ENCODE measurements at places on chromosomes 4 and X.

GRCh38 chrX:72308566-72309296 lies 3.0 kb upstream of the CITED1 start:
- peak; percentile 74 for DNase-seq

- DNase-seq, result no peak
Observed at GRCh38 chrX:121146059-121146628, 98.7 kb downstream of the GLUD2 start.

DNA sequence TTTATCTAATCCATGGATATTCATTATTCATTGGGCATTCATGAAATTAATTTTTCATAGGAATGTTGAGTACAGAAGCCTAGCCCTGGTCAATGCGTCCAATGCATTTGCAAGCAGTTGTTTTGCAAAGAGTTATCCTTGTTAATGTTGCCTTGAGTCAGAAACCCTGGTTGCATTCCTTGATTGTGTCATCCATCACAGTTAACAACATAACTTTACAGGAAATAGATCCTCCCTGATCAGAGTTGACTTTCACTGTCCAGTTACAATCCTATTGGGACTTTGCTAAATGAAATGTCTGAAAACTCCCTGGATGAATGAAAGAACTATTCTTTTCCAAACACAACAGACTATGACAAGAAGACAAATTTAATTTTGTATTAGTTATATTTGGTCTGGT lies 924.3 kb upstream of the SLIT2 start:
- DNase-seq, result no peak

DNA sequence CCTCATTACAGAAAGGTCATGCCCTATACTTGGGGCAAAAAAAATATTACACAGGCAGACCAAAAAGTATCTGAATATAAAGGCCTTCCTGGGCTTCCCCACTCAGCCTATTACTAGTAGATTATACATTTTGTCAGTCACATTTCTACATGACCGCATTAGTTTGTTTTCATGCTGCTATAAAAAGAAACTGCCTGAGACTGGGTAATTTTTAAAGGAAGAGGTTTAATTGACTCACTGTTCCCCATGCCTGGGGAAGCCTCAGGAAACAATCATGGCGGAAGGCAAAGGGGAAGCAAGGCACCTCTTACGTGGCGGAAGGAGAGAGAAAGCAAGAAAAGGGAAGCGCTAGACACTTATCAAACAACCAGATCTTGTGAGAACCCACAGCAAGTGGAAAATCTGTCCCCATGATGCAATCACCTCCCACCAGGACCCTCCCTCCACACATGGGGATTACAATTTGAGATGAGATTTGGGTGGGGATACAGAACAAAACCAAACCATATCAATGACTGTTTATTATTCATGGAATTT lies 1312.0 kb downstream of the PCDH7 start:
- DNase-seq, result no peak

- no peak for DNase-seq
Observed at GRCh38 chr4:64814616-64815015, 405.4 kb upstream of the TECRL start.

DNA sequence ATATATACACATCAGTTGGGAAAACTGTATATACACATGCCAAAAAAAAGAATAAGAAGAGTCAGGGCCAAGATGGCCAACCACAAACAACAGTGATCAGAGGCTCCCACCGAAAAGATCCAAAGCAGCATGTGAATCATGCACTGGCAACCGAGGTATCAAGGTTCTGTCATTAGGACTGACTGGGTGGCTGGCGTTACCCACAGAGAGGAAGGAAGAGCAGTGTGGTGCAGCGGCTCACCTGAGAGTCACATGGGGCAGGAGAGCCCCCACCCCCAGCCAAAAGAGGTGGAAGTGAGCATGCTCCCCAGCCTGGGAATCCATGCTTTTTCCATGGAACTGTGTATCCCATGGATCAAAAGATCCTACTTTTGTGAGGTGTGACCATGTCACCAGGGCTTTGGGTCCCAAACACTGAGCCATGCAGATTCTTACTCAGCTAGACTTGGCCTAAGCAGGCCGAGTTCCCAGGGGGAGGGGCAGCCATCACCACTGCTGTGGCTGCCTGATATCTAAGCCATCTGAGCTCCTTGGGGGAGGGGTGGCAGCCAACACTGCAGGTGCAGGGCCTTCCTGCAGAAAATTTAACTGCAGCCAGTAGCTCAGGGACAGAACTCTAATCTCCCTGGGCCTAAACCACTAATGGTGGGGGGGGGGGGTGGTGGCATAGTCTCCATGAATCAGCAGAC lies 52.8 kb downstream of the P2RY10 start:
- no peak for DNase-seq

DNA sequence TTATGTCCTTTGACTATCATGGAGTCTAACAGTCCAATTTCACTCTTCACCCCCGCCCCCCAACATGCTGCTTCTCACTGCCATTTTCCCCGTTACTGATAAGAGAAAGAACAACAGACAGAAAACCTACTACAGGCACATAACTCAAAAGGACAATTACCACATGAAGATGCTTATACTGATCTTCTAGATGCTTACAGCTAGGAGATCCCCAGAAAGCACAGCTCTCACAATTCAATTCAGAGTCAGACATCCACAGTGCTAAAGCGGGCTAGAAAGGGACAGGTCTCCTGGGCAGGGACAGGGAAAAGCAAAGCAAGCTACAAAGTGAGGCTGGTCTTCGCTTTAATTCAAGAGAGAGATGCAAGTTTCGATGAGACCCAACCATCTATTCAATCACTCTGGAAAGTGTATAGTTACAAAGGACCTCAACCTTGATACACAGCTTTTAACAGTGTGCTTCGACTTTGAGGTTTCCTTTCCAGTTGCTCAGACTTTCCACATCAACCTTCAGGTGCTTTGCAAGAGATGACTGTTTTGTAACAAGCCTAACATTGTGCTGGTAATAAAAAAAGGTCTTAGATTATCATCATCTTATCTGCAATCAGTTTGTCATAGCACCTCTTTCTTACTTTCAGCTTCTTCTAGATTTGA lies 60.9 kb downstream of the LEF1 start:
- no peak for DNase-seq

DNA sequence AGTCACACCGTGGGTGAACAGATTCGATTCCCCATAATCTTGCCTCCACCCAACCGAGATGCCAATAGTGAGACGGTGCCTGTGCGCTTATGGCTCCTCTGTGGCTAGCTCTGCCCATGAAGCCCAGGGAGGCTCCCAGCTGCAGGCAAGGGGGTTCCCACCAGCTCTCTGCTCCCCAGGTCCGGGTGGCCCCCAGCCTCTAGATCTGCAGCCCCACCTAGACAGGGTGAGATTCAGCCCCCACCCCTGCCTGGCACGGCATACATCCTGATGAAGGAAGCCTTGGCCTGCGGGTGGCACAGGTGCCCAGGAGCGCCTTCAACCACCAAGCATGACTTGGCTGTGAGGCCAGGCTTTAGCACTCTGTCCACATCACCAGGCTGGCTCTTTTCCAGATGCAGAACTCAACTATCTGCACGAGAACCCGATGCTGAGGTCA lies 40.6 kb downstream of the WDR1 start:
- no peak for DNase-seq

DNA sequence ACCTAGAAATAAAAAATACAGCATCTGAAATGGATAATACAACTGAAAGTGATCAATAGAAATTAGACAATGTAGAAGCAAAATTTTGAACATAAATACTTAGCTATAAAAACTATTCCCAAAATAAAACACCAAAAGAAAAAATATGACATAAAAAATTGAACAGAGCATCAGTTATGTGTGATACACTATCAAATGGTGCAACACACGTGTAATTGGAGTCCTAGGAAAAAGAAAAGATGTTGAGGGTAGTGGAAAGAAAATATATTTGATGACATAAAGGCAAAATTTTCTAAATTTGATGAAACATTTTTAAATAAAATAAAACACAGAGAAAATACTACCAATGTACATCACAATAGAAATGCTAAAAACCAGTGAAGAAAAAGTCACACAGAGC lies 63.1 kb downstream of the NPY2R start:
- DNase-seq, result no peak

- DNase-seq, result no peak
Observed at GRCh38 chr4:3337357-3337732, 44.5 kb downstream of the RGS12 start.

DNA sequence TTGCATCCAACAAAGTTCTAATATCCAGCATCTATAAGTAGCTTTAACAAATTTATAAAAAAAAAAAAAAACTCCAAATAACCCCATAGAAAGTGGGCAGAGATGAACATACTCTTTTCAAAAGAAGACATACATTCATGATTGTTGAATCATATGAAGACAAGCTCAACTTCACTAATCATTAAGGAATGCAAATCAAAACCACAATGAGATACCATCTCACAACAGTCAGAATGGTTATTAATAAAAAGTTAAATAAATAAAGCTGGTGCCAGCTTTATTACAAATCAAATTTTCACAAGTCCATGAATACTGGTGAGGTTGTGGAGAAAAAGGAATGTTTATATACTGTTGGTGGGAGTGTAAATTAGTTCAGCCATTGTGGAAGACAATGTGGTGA lies 592.0 kb downstream of the IQCM start:
- no peak for DNase-seq

DNA sequence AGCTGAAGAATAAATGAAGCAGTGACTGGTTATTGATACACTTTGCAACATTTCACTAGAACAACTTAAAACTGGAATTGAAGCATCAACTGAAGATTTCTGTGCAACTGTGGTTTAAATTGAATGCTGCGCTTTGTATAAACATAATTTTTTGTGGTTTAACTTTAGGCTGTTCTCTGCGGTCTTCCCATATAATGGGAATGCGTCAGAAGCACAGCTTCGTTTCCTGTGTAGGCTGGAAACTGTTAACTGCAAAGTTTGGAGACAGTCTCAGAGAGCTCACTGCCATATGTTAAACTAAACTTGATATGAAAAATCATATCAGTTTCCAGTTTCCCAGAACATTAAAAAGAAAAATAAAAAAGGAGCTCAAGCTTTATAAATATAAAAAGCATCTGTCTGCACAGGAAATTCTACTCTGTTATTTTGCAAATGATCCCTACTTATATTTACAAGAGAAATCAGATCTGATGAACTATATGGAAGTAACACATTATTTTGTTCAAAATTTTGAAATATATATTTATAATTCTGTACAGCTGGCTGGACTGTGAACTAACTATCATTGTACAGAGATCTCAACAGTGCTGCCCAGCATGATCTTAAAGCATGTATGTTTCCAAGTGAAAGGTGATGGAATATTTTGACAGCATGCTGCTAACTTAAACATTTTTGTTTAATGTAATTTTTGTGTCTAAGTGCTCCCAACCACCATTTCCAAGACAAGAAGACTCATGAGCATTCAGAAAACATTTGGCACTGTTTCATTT lies 139.9 kb downstream of the NDST3 start:
- DNase-seq, result no peak

DNA sequence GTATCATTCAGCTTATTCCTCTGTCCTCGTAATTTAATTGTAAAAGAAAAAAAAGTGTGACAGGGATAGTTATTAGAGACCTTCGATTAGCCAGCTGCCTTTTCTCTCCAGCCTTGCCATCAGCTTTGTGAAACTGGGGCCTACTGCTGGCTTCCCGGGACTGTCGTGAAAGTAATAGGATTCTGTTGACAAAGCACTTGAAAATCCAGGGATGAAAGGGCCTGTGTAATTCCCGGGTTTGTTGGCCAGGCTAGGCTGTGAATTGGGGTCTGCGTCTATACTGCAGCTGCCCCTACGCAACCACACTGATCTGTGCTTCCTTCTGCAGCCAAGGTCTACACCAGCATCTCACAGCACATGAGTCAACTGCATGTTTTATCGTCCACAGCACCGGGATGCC lies 120.4 kb upstream of the SCML1 start:
- no peak for DNase-seq

DNA sequence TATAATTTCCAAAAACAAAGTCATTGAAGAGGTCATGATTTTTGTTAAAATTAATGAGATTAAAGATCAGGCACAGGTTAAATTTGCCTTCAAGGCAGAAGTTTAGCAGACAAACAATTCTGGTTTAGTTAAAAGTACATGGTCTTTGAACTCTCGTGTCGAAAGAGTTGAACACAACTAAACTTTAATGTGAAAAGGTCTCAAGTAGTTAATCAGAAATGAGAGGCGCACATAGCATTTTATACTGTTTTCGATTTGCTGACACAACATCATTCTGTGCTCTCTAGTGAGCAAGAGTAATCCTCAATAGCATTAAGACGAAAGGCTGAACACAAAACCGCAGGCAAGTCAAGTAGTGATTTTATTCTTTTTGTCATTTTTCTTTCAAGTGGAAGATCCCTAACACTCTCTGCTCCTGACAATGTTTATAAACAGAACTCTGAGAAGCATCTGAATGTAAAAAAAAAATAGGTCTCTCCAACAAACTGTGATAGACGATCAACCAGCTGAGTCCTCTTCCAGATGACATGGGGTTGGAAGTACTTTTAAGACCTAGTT lies 49.8 kb downstream of the SH3RF1 start:
- no peak for DNase-seq

DNA sequence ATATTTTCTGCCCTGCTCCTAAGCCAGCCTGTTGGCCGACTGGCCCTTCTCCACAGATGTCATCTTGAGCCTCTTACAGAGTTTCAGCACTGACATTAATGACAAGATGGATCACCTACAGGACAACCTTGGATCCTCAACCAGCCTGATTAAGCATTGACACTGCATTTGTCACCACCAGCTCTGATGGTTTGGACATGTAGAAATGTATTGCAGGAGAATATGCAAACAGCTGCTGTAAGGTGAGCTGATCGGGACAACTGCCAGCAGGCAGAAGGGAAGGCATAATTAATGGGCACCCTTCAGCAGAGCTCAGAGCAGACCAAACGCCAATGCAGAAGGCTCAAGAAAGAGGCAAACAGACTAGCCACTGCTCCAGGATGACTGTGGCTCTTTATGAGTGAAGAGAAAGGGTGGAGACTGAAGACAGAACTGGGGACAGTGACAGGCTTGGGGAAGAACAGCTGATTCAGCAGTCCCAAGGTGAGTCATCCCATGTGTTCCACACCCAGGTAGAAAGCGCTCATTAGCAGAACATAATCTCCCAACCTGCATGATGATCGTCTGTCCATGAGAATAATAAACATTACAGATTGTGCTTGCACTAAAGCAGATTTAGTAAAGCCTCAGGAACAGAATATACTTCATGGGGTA lies 6.7 kb downstream of the CORIN start:
- no peak for DNase-seq

- peak; percentile 75 for DNase-seq
Observed at GRCh38 chr4:185244763-185245162, 35.4 kb downstream of the SNX25 start.

GRCh38 chr4:129326571-129327460 lies 230.9 kb downstream of the C4orf33 start:
- no peak for DNase-seq

GRCh38 chr4:6909970-6910339 lies 329 bp downstream of the TBC1D14 start:
- DNase-seq, result no peak

DNA sequence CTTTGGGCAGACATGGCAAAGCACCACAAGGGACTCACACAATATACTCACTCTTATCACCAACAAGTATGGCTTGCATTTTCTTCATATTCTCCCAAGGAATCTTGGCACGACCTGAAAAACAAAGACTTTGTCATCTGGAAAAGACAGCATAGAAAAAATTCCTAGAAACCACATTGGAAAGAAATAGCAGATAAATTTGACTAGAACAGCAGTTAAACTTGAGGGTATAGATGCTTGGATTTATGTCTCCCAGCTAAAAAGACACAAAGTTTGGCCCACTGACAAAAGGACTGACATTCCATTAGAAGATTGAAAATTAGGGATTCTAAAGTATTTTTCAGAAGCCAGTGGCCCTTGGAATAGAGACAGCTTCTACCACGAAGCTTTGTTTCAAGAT lies 6.9 kb upstream of the VEGFC start:
- DNase-seq, result no peak

GRCh38 chr4:182828360-182829025 lies 88.7 kb downstream of the DCTD start:
- no peak for DNase-seq

GRCh38 chr4:118994030-118994429 lies 105.4 kb downstream of the SYNPO2 start:
- DNase-seq, result no peak
